Suprapubic skin (tissue), 4 donors: ENCODE measurements at places on chromosomes 5 and 9.

GRCh38 chr5:22910523-22910922 lies 57.4 kb upstream of the CDH12 start:
- no peaks in the 10 kb centered on the region for H3K4me1 ChIP-seq
- H3K27me3 ChIP-seq = no peaks in the 10 kb centered on the region
- no peak overlapping the region for H3K4me3 ChIP-seq
- no peak overlapping the region for H3K27ac ChIP-seq
- DNase-seq = no peak

DNA sequence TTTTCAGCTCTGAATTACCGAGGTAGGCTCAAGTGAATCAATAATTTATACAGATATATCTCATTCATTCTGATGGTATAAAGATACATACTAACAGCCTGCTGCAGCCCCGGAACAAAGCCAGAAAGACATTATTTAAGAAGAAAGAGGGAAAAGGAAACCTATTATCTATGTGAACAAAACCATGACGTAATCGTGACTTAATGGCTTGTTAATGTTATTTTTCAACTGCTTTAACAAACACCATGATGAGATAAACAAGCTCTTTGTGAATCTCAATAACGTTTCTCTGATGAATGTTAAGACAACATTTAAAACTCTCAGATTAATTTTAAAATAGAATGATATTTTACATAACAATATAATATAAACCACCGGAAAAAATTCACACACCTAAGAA lies 237.1 kb downstream of the SLF1 start:
- no peaks in the 10 kb centered on the region for H3K36me3 ChIP-seq
- H3K4me3 ChIP-seq = no peak overlapping the region
- DNase-seq = no peak
- no peak overlapping the region for H3K27ac ChIP-seq
- H3K27me3 ChIP-seq = no peaks in the 10 kb centered on the region

DNA sequence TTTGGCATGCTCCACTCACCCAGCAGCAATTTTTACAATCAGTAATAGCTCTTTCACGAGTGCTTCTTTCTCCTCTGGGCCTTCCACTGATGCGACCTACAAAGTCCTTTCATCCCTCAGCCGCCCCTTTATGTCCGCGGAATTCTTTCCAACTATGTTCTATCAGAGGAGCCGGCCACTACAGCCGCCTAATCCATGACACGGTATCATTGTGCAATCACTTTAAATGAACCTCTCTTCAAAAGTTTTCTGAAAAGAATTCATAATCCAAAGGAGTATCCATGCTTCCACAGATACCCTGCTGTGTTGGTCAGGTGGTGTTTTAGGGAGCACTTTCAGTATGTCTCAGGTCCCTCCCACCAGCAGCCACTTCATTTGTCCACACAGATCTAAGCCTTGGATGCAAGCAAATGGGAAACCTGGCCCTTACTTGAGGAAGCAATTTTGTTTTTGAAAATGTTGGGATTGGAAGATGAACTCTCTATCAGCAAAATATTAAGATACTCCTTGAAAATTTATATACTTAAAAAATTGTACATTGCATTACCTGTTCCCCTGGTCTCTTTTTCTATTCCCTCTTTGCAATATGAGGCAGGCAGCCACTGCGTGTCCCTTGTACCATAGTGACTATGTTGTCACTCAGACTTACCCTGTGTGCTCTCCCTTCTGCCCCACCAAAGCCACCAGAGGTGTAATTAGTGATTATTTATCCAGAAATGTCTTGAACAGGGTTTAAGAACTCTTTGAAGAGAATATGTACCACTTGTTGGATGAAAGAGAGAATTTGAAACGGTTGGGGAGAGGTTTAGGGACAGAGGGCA lies 12.9 kb upstream of the MEF2C start:
- H3K4me1 ChIP-seq = no peaks in the 10 kb centered on the region
- H3K36me3 ChIP-seq = no peaks in the 10 kb centered on the region
- no peak overlapping the region for H3K4me3 ChIP-seq
- no peak for DNase-seq
- H3K27me3 ChIP-seq = no peaks in the 10 kb centered on the region

GRCh38 chr9:83043597-83043996 lies 19.3 kb downstream of the RASEF start:
- no peaks in the 10 kb centered on the region for H3K27me3 ChIP-seq
- no peaks in the 10 kb centered on the region for H3K36me3 ChIP-seq
- no peak overlapping the region for H3K4me3 ChIP-seq
- no peak overlapping the region for H3K27ac ChIP-seq
- no peaks in the 10 kb centered on the region for H3K4me1 ChIP-seq

DNA sequence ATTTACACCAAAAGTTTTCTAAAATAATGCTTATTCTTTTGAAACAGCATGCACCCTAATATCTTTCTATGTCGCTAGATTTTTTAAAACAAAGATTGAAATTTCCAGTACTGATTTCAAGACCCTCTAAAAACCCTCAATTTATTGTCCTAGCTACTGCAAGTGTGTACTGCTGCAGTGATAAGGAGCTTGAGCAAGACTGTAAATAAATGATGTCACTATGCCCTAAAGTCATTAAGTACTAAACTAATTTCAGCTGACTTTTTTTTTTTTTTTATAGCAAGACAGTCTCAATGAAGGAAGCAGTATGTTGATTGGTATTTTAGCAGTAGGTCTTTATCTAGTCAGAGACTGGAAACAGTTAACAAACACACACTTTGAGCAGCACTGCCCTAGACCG lies 12.2 kb upstream of the MIER3 start:
- H3K4me3 ChIP-seq = no peak overlapping the region
- H3K36me3 ChIP-seq = no peaks in the 10 kb centered on the region
- H3K4me1 ChIP-seq = no peaks in the 10 kb centered on the region
- H3K27me3 ChIP-seq = peaks cover 15% of the 10 kb centered on the region

- no peak overlapping the region for H3K27ac ChIP-seq
- H3K27me3 ChIP-seq = no peaks in the 10 kb centered on the region
- no peak for DNase-seq
- no peaks in the 10 kb centered on the region for H3K36me3 ChIP-seq
- no peak overlapping the region for H3K4me3 ChIP-seq
- H3K4me1 ChIP-seq = peaks cover 6% of the 10 kb centered on the region
Measured at GRCh38 chr9:77710965-77711648, 63.0 kb upstream of the GNA14 start.

DNA sequence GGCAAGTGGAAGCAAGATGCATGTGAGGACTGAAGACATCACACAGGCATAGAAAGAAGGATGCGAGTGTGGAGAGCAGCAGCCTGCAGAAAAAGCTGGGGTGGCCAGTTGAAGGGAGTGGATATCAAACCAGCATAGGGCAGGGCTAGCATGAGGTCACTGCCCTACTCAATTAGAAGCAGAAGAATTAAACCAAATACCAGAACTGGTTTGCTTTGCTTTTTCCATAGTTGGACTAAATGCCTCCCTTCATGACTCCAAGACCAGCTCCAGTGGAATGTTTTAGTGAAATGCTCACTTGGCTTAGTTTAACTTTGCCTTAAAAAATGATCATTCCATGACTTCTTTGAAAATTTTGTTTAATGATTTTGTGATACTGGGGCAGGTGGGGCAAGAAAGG lies 45.8 kb downstream of the TMEM167A start:
- DNase-seq = no peak
- H3K36me3 ChIP-seq = no peaks in the 10 kb centered on the region
- no peak overlapping the region for H3K27ac ChIP-seq
- H3K27me3 ChIP-seq = no peaks in the 10 kb centered on the region
- H3K4me1 ChIP-seq = peaks cover 6% of the 10 kb centered on the region
- H3K4me3 ChIP-seq = no peak overlapping the region
